ENCODE measurements at places on chromosomes 1 and 21.

DNA sequence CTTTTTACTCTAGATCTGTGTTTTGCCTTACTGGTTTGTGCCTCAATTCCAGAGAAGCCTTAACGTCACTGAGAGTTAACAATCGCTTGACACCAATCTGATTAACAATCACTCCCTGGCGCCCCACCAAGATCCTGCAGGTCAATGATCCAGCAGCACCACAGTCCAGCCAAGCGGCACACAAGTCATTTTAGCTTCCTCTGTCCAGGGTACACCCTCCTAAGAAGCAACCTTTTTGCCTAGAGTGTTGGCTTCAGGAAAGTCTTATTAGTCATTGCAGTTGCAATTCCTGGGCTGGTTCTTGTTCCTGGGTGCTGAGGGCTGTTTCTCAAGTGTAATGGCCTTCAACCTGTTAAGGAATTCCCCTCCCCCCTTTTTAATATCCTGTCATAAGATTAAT, 323.0 kb upstream of the USP25 start:
- no peak for DNase-seq

DNA sequence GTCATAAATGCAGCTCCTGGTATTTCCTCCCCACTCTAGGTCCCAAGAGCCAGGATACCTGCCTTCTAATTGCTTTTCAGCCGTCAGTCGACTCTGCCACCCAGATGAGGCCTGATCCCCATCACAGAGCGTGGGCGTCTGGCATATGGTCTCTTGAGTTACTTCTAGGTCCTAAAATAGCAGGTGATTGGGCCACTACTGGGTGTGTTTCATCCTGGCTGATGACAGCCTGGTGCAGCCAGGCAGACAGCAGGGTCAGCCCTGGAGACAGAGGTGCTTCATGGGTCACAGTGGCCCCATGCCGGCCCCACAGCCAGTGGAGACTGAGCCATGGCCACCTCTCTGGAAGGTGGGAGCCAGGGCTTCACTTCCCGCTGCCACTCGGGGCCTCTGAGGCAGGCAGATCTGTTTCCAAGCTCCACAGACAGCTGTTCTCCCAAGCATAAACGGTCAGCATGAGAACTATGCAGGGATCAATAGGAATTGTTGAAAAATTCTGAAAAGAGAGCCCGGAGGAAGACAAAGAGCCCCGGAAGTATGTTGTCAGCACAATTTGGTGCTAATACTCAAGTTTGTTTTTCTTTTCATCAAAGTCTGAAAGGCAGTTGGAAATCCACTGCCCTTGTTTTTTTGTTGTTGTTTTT, 83.0 kb downstream of the MAN1C1 start:
- DNase-seq, result no peak

GRCh38 chr21:38342739-38343138, 85.9 kb downstream of the KCNJ15 start:
- no peak for DNase-seq

DNA sequence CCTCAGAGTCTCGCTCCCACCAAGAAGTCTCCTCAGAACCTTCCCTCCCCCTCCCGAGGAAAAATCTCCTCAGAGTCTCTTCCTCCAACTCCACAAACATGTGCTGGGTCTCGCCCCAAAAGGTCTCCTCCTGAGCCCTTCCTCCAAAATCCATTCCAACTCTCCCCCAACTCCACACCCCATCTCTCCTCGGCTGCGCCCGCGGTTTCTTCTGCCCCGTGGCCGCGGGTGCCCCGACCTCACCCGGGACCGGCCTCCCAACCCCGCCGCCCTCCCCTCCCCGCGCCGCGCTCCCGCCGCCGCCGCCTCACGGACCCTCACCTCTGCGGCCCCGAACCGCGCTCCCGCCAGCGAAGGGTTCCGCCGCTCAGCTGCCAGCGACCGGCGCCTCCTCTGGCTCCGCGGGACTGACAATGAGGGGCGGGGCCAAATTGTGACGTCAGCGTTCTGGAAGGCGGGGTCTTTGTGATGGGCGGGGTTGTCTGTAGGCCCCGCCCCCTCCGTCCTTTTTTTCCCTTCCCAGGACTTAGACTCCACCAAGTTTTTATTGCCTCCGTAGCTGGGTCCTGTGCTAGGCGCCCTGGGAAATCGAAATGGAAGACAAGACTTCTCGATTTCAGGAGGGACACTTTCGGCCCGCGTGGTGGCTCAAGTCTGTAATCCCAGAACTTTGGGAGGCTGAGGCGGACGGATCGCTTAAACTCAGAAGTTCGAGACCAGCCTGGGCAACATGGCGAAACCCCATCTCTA, at the start of gene LUZP1:
Gene LUZP1, minus strand, starts transcription at position 412 of the 750 bp plus-strand sequence.
- peak; percentile 76 for DNase-seq

DNA sequence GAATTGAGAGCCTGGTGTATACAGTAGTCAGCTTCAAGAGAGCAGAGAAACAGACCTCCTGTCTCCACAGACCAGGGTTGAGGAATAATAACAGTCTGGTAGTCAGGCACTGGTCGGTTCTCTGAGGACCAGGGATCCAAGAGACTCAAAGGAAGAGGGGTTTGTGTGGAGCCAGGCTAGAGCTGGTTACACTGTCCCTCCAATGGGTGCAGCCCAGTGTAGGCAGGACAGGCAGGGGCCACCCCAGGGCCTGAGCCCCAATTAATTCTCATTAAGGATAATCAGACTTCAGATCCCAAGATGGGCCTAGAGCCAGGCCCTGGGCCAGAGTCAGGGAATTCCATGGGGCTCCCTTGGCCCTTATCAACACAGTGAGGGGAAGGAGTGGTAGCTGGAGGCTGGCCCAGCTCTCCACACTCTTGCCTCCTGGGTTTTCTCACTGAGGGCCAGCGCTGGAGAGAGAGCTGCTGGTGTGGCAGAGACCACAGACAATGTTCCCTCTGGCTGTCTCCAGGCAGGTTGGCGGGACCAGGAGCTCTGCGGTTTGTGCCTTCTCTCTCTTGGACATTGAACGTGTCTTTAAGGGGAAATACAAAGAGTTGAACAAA, 9.1 kb downstream of the SEMA4A start:
- no peak for DNase-seq

- DNase-seq, result peak; percentile 50
These were observed 780 bp downstream of the HIVEP3 start for GRCh38 chr1:41917835-41918449.

GRCh38 chr21:14071902-14072734, 138.6 kb downstream of the LIPI start:
- DNase-seq, result no peak

DNA sequence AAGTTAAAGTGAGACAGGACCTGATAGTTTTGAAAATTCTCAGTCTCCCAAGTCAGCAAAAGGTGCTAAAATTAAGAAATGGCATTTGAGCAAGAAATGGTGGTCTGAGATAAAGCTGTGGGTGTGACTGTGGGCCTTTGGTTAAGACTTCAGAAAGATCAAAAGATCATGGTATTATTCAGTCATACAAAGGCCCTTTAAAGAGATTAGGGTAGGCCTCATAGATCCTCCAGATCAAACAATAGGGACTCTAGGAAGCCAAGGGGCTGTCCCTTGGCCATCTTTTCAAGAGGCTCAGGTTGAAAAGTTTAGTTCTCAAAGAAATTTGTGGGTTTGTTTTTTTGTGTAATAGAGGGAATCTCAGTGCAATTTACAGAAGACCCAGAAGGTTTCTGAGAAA, 8.4 kb downstream of the HMGB4 start:
- no peak for DNase-seq

DNA sequence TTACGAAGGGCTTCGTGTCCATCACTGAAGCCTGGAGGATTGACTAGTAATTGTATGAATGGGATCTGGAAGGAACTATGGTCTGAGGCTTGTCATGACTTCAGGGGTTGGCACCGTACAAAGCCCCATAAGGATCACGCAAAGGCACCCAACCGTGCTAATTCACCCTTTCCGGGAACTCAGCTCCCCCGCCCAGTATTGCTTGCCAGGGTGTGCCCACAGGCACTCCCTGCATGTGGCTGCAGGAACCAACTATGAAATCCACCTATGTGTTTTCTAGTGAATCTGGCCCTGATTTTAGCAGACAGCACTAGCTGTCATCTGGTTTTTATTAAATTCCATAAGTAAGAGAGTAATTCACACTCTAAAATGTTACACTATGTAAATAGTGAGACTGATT, 139.2 kb downstream of the TM2D1 start:
- DNase-seq, result no peak

GRCh38 chr21:44853601-44854390, 19.7 kb downstream of the PTTG1IP start:
- no peak for DNase-seq

DNA sequence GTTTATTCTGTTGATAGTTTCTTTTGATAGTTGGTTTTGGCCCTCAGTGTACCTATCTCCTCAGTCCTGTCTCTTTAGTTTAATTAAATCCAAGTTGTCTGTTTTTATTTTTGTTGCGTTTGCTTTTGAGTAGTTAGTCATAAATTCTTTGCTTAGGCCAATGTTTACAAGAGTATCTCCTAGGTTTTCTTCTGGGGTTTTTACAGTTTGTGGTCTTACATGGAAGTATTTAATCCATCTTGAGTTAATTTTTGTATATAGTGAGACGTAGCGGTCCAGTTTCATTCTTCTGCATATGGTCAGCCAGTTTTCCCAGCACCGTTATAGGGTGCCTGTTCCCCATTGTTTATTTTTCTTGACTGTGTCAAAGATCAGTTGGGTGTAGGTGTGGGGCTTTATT, 139.4 kb downstream of the POU2F1 start:
- no peak for DNase-seq

DNA sequence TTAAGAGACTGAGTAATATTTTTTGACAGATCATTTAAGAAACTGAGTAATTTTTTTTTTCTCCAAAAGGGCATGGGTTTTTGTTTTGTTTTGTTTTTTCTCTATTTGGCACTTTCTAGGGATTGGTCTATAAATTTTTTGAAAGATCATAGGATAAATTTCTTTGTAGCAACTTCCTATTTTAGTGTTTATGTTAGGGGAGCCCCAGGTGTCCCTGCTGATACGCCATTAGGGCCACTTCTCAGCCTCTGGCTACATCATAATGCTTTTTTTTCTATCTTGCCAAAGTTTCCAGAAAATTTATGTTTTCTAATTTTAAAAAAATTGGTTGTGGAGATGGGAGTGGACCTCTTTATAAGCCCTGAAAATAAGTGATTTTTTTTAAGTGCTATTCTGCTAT, 2.6 kb downstream of the GABPA start:
- DNase-seq, result no peak

GRCh38 chr1:182650678-182651338, 33.6 kb downstream of the RGS8 start:
- no peak for DNase-seq

- DNase-seq, result peak; percentile 68
These were observed 43.7 kb downstream of the BACH1 start for GRCh38 chr21:29342363-29342957.

- no peak for DNase-seq
These were observed 65.7 kb downstream of the KIF26B start for GRCh38 chr1:245220381-245220985.

- DNase-seq, result no peak
These were observed 244.6 kb upstream of the MAP1LC3C start for GRCh38 chr1:242243472-242243871.

- DNase-seq, result no peak
These were observed 25.5 kb downstream of the GRIK1 start for GRCh38 chr21:29914326-29914725.

DNA sequence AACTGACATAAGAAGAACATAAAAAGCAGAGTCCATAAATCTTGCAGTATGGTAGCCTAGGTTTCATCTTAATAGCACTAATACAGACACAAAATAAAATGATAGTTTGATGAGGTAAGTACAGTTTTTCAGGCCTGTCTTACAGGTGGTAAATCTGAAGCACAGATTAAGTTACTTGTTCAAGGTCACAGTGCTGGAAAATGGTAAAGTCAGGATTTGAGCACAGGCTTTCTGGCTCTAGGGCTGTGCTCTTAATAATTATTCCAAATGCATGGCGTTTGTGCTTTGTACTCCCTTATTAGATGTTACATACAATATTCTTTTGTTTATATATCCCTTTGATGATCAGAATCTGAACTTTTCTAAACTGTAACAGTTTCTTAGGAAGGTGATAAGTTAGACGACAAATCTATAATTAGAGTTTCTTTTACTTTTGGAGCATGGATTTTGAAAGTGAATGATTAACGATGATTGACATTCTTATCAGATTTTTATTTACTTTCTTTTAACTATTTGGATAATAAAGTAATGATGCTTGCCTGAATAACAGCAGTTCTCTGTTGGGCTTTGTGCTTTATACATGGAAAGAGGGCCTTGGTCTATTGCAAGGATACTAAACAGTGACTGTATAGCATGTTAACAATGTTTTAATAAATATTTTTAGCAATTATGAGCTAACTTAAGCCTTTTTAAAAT, 101.5 kb upstream of the CACYBP start:
- no peak for DNase-seq

- no peak for DNase-seq
These were observed 164.6 kb downstream of the CYYR1 start for GRCh38 chr21:26408511-26408910.

GRCh38 chr1:42379794-42380585, 602 bp upstream of the RIMKLA start:
- DNase-seq, result no peak

GRCh38 chr1:42784946-42785693, at the start of gene TMEM269:
Gene TMEM269, plus strand, starts transcription at chr1:42784991. Its CDS starts 4,903 bp downstream, at chr1:42789894.
- DNase-seq, result peak; percentile 31

DNA sequence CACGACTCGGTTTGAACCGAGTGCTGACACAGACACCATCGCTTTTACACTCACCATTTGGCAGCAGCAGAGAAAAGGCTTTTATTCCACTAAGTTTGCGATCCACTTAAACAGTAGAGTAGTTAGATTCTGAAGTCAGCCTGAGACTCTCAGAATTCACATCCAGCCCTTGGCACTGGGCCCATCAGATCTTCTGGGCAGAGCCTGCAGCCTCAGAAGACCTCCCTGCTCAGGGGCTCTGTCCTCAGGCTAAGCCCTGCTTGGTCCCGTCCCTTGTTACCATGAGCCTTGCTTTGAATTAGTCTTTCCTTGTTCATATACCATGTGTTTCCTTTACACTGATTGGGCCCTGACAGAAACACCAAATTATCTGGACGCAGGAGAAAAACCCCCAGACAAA, 41.4 kb upstream of the AJAP1 start:
- no peak for DNase-seq

DNA sequence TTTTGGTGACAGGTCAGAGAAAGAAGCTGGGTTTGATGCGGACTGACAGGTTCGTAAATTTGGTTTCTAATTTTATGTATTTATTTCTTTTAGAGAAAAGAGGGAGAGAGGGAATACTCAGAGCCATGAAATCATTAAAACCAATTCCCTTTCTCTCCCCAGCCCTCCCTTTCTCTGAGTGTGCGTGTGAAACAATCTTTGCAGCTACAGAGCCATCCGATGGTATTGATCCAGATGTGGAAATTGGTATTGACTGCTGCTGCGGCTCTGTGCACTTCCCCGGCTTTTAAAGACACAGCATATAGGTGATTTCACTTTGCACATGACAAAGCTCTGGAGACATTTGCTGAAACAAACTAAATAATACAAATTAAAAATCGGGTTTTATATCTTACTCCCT, 42.4 kb upstream of the PBX1 start:
- DNase-seq, result no peak
